ENCODE measurements at places on chromosomes 1 and 21.
A peak's percentile ranks its signal among the peaks of the same experiment; 100 is the strongest.

- DNase-seq, result no peak
Measured at GRCh38 chr21:34688145-34688544, 19.4 kb downstream of the CLIC6 start.

DNA sequence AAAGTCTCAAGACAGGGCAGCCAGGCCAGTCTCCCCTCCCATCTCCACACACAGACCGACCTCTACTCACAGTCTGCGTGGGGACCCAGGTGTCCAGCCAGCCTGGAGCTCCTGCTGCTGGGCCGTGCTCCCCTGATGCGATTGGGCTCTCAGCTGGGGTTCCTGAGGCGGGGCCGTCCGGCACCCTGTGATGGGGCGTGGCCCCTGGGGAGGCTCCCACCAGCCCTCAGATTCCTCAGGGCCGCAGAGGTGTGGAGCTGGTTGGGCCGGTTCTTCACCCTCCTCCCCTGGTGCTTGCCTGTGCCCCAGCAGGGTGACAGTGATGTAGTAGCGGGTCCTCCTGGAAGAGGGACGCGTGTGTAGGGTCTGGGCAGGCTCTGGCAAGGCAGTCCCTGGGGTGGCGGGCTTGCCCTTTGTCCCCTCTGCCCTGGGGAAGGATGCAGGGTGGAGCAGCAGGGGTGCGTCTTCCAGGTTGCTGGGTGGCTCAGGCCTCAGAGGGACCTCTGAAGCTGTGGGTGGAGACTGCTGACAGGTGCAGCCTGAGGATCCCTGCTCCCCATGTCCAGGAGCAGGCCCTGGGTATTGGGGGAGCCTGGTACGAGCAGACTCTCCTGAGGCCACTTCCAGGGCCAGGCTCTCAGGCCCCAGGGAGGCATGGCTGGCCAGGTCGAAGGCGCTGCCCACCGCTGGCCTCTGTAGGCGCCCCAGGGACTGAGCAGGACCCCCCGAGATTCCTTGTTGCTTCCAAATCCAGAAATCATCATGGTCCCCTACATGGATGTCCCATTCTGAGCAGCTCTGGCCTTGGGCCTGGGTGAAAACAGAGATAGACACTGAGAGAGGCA is at the start of gene CRYBG2:
CRYBG2 (minus strand) TSS at position 155 of the 845 bp plus-strand sequence. CDS start 7,473 bp downstream, outside the sequence.
- no peak for DNase-seq

- peak; percentile 55 for DNase-seq
Measured at GRCh38 chr1:21586846-21587601, 77.8 kb downstream of the ALPL start.

DNA sequence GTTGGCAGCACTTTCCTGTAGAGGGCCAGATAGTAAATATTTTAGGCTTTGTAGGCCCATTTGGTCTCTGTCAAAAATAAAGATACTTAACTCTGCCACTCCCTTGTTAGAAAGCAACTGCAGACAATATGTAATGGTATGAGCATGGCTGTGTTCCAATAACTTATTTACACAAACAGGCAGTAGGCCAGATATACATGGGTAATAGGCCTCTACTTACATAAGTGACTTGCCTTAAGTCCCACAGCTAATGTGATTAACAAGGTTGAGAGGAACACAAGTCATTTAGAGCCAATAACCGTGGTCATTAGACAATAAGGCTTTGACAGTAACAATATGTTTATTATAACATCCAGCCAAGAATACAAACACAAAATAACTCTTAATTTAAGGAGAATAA is 17.4 kb downstream of the CCT8 start:
- no peak for DNase-seq

DNA sequence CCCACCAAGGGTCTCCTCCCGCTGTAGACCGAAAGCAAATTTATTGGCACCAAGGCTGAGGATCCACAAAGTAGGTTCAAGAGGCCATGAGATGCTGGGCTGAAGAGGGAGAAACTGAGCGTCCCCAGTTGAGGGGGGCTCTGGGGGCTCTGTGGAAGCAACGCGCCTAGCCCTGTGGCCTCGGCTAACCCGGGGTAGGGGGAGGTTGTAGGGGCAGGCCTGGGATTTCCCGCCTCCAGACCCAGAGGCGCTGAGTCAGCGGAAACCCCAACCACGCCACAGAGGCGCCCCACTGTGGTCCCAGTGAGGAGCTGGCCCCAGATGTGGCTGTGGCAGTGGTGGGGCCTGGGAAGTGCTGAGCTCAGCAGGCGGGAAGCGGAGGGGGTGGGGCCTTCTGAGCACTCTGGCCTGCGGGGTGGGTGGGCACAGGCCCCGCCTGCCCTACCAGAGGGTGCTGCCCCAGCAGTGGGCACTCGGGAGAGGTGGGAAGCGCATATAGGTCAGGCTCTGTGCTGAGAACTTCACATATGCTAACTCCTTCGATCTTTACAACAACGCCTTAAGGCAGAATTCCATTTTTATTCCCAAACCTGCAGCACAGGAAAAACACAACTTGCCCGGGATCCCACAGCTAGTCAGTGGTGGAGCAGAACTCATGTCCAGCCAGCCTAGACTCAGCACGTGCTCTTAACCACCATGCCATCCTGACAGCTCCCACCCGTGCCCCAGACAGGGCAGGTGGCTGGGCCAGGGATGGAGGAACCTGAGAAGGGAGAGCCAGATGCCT is 1.5 kb upstream of the COL16A1 start:
- DNase-seq, result peak; percentile 70

GRCh38 chr1:53686091-53686964 is 52.6 kb downstream of the GLIS1 start:
- no peak for DNase-seq

DNA sequence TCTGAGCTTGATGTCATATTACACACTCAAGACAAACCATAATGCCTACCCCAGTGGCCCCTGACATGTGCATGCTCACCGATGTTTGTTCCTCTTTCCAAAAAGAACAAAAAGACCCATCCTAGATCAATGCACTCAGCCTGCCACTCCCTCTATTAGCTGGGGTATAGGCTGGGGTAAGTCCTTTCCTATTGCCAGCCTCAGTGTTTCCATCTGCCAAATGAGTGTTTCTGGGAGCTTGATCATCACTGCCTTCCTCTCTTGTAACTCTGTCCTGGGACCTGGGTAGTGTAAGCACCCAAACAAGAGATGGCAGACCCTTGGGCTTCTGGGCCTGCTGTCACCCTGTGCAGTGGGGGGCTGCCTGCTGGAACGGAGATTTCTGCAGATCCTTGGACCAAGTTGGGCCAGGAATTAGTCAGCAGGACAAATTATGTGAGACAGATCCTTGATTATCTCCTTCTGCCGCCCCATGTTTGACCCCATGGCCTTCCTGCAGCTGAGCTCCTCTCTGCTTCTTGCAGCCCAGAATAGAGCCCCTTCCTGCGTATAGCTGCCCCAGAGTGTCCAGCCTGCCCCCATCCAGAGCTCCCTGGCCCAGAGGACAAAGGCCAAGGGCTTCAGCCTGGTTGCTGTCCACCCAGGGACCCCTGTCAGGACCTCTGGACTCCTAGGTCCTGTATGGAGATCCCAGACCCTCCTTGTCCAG is 31.5 kb upstream of the LRP8 start:
- no peak for DNase-seq

DNA sequence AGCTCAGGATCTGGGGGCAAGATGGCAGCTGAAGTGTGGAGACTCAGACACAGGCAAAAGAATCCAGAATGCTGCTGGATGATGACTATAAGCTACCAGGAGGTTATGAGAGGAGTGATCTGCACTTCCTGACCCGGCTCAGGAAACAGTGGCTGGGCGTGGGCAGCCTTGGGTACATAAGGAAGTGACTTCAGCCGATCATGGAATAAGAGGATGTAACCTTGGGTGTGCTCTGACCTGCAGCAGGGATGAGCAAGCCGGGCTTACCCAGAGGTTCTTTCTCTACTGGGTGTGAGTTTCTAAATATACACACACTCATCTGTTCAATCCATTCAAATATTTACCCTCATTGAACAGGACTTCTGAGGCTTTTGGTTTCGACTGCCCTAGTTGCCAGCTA is 62.7 kb downstream of the CD34 start:
- no peak for DNase-seq

DNA sequence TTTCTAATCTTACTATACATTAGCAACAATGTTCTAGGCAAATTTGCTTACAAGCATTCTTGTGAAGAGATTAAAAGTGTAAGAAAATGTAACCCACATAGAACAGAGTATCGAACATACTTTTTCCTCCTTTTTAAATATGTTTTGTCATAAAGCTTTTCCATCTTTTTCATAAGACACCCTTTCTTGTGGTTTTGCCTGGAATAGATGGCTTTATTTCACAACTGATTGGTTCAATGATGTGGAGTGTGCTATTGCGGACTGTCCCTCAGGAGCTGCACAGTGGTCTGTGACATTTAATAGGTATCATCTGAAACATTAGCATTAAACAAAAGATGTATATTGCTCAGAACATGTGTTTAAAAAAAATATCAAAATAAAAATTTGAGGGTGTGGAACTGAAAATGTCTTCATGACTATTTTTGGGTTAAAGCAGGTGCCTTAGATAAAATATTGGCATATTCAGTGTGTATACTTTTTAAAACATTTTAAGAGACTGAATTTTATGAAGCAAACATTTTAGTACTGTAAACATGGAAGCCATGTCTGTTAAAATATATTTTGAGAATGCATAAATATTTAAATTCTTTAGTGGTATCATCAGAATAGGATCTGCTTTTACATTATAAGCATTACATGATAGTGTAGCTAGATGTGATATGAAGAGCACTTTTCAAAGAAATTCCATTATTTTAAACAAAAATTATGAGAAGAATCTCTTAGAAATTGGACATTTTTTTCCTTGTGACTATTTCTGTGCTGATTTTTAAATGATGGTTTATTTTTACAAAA is 48.3 kb upstream of the C1orf146 start:
- peak; percentile 24 for DNase-seq

- no peak for DNase-seq
Measured at GRCh38 chr21:18368205-18368604, 35.4 kb downstream of the TMPRSS15 start.

DNA sequence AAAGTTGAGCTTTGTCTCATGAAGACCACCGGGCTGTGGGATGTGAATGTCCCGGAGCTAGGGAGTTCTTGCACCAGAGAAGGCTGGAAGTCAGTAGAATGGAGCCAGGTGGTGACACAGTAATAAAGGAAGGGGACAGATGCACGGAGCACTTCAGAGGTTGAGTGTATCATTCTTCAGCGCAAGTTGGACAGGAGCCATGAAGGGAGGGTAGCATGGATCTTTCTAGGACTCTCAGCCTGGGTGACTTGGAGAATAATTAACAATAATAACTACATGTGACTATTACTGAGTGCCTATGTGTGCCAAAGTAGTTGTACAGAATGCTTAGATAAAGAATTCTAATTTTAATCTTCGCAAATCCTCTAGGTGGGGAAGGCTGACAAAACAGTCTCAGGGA is 258.7 kb upstream of the AJAP1 start:
- no peak for DNase-seq

DNA sequence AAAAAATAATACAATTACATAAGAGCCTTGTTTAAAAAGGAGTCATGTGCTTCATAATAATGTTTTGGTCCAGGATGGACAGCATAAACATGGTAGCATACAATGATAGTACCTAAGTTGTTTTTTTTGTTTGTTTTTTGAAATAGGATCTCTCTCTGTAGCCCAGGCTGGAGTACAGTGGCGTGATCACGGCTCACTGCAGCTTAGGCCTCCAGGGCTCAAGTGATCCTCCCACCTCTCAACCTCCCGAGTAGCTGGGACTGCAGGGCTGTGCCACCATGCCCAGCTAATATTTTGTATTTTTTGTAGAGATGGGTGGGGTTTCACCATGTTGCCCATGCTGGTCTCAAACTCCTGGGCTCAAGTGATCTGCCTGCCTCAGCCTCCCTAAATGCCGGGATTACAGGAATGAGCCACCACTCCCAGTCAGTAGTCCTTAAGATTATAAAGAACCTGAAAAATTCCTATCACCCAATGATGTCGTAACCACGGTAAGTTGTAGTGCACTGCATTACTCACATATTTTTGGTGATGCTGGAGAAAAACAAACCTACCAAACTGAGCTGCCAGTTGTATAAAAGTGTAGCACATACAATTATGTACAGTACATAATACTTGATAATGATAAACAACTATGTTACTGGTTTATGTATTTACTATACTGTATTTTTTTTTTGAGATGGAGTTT is 22.4 kb upstream of the RCOR3 start:
- no peak for DNase-seq

GRCh38 chr1:10693497-10694273 is 102.8 kb downstream of the CASZ1 start:
- DNase-seq, result peak; percentile 66

DNA sequence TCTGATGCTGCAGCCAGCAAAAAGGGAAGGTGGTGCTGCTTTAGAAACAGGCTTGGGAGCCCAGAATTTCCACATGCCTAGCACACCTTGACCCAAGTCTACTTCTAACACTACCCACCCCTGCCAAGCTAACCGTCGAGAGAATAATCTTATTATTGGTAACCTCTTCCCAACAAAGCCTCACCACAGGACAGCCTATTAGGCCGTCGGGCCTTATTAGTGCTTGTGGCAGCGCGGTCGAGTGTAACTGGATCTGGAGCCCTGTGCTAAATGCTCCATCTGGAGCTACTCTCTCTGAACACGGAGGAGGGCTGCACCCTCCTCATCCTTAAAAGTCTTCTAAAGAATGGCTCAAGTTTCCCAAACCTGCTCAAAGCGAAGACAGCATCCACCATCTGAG is 165.5 kb upstream of the NFIA start:
- DNase-seq, result peak; percentile 86

GRCh38 chr1:26541431-26541815 is 11.9 kb downstream of the RPS6KA1 start:
- DNase-seq, result no peak

GRCh38 chr1:55088413-55088812 is 49.1 kb downstream of the PCSK9 start:
- no peak for DNase-seq

DNA sequence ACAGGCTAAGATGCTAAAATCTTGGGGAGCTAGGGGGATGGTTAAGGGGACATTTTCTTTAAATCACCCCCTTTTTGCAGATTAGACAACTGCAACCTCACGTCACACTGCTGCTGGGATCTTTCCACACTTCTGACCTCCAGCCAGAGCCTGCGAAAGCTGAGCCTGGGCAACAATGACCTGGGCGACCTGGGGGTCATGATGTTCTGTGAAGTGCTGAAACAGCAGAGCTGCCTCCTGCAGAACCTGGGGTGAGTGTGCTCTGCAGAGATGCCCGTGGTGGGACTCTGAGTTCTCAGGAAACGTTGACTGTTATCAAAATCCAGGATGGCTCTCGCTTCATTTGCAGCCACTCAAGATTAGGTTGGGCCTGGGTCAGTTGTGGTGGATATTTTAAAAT is 13.3 kb downstream of the OR2B11 start:
- no peak for DNase-seq

GRCh38 chr1:22908880-22909426 is 63.7 kb downstream of the LACTBL1 start:
- no peak for DNase-seq

- DNase-seq, result no peak
Measured at GRCh38 chr1:205004351-205004750, 38.7 kb upstream of the CNTN2 start.
